ENCODE measurements at places on chromosomes 7 and 10.

DNA sequence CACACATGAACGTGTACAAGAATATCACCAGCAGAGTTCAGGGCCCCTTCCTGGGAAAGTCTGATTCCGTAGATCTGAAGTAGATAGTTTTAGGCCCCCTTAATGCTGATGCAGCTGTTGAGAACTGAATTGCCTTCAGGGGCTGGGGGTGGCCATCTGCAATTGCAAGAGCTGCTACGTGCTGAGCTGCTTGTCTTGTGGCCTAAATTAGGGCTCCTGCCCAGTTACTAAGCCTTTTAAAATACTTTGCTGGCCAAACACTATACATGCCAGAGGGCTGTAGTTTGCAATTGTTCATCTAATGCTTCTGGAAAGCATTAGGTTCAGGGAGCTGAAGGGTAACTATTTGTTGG is 71.7 kb downstream of the TMEM178B start:
- no peak for DNase-seq

DNA sequence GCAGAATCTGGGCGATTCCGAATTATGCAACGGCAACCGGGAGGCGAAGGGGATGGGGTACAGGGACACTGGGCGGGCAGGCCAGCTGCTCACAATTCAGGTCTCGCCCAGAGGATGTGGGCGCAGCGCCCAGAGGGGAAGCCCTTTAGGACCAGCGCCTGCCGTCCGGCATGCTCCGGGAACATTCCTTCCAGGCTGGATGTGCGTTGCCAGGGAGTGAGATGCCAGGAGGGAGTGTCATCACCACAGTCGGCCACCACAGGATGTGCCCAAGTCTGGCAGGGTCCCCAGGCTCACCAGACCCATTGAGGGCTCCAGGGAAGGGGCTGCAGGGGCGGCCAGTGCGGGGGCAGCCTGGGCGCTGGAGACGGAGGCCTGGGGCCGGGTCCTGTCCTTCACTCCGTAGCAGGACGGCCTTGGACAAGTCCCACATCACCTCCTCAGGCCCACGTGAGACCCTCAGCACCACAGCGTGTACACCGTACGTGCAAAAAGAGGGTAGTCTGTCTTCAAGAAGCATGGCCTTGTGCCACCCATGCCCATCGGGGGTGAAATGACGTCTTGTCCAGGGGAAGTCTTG is 63.9 kb downstream of the FOXL3 start:
- no peak for DNase-seq

DNA sequence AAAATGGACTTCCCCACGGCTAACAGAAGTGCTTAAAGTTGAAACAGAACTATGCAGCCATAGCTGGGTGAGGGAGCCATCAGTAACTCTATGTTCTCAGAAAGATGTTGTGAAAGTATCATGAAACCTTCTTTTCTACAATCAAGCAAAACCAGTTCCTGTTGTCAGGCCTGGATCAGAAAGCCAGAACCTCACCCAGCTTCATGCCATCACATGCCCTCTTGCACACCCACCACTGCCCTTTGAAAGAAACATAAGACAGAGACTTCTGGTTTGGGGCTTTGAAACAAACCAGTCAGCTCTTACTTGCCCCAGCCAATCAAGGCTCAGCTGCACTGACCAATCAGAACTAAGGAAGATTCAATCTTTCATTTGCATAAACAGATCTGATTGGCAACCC is 230.8 kb upstream of the FERD3L start:
- peak; percentile 59 for DNase-seq

DNA sequence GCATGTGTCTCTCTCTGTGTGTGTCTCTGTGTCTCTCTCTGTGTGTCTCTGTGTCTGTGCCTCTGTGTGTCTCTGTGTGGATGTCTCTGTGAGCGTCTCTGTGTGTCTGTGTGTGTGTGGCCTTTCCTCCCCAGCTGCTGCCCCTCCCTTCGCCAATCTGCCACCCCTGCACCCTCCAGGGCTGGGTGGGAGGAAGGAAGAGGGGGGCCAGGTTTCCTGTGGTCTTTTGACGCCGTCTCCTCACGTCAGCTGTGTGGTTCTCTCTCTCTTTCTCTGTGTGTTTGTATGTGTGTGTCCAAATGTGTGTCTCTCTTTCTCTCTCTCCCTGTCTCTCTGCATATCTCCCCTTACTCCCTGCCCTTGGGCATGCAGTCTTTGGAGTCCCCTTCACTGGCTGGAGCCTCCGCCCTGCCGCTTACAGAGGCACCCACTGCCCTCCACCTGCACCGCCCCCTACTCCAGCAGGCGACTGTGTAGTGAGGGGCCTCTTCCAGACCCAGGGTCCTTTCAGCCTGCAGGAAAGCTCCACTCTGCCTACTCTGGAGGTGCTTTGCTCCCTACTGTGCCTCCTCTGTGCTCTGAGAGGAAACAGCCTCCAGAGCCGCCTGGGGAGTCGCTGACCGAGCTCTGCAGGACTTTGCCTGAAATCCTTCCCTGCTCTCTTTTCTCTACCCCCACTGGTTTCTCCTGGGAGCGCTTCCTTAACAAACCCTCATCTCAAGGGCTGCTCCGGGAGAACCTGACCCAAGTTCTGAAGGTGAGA is 44.2 kb upstream of the C10orf71 start:
- no peak for DNase-seq

DNA sequence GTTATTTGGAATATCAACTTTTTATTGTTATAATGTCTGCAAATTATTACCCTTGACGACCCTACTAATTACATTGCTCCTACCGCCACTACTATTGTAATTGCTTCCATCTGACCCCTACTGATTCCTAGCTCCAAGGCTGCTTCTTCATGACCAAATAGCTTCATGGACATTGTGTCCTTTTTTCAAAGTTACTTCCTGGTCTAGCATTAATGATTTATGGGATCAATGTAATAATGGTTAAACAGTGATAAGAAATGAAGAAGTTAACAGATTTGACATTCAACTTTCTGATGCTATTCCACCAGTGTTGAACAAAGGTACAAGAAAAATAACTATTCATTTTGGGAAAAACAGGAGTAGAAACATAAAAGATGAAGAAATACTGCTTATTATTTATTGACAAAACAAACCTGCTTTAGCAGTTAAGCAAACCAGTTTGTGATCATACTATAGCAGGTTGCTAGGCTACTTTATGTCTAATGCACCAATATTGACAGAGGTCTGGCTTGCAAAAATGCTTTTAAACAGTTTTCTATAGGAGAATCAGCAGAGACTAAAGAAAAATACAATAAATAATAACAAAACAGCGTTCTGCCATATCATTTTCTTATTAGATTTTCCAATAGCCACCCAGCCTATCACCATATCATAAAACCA is 125.8 kb downstream of the PCLO start:
- no peak for DNase-seq

DNA sequence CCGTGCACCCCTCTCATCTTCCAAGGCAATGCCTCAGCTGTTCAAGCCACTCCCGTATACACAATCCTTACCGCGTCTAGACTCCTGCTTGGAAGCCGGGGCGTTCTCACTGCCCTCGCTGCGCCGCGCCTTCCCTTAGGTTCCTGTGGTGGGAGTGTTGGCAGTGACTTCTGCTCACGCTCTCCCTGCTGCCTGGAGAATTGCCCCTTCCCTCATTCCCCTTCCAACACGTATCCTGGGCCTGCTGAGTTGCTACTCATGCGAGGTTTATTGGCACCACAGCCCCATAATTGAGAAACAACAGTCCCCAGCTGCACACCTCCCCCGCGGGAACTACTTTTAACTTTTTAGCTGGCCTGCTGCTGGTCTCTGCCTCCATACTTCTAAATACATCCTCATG is 31.9 kb downstream of the RBM17 start:
- no peak for DNase-seq

Data from suppressor macrophage (primary cell).